ENCODE measurements at places on chromosomes 12 and 14. TPM values are rescaled to one million over a fixed set of nuclear protein-coding genes. Genes with fewer than 3 reads are reported as not detected.

GRCh38 chr12:124517260-124518050 lies 50.0 kb downstream of the NCOR2 start:
- peak; percentile 66 for DNase-seq

DNA sequence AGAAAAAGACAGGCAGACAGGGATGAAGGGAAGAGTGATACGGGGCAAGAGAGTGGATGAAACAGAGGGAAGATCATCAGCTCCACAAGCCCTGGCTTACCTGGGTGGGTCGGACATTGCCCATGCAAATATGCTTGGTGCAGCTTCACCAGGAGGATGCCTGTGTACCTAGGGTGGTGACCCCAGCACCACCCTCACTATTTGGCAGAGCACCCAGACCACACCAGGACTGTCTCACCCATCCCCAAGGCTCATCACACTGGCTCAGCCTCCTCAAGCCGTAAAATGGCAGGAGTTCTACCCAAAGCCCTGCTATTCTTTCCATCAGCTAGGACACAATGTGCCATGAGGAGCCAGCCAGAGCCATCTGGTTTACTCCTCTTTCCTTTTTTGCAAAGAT lies 3.0 kb downstream of the GALNT8 start:
- no peak for DNase-seq

DNA sequence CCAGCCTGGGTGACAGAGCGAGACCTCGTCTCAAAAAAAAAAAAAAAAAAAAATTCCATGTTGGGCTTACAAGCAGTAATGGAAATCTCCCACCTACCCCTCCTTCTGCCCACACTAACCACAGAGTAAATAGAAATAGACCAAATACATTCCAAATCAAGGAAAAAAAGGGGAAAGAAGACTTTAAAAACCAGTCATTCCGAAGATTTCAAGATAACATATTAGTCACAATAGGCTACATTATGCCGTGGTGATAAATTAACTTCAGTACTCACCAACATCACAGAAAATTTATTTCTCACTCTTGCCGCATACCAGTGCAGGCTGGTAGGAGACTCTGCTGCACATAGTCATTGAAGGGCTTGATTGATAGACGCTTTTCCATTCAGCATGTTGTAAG lies 15.5 kb upstream of the ETV6 start:
- no peak for DNase-seq

DNA sequence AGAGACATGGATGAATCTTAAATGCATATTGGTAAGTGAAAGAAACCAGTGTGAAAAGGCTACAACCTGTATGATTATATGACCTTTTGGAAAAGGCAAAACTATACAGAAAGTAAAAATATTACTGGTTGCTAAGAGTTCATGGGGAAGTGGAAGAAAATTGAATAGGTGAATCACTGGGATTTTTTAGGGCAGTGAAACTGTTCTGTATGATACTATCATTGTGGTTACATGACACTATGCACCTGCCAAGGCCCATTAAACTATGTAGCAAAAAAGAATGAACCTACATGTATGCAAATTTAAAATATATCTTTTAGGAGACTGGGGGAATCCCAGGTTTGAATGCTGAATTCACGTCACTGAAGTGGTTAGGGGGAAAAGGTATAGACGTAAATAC lies 12.6 kb upstream of the OR8S1 start:
- no peak for DNase-seq

DNA sequence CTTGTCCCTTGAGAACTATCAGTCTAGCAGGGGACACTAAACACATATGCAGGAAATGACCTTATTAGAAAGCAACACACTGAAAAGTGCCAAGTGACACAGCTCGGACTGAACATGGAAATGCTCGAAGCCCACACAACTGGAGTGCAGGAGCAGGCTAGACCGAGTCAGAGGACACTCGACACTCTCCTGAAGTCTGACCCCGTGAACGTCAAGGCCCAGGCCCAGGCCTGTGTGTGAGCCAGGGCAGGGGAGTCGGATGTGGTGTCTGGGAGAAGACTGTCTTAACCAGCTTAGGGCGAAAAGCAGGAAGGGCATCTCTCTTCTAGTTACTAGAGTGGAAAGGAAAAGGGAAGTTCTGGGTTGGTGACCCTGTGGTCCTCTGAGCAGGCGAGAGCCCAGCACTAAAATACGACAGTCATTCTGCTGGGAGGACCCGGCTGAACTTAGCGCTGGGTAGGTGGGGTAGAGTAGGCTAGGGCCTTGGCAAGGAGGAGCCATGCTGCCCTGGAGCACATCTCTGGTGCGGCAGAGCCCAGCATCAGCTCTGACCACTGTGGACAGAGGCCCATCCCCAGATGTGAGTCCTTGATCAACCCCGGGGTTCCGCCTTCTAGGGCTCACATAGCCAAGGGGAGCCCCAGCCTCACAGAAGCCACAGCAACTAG lies 93.0 kb downstream of the NTF3 start:
- DNase-seq: no peak

- DNase-seq: no peak
These were observed 50.4 kb upstream of the PLEKHG3 start for GRCh38 chr14:64653900-64654245.

The PRH2 gene
- total RNA-seq: not detected

The GLIPR1L1 gene
- total RNA-seq: not detected

- DNase-seq: peak; percentile 71
These were observed 32.9 kb downstream of the ARID2 start for GRCh38 chr12:45762185-45763110.

GRCh38 chr12:103470664-103471063 lies 25.1 kb downstream of the C12orf42 start:
- DNase-seq: no peak

The RIPK3 gene
- 0.24 TPM for total RNA-seq

- DNase-seq: peak; percentile 59
These were observed 126.1 kb downstream of the GCH1 start for GRCh38 chr14:54776361-54777001.

DNA sequence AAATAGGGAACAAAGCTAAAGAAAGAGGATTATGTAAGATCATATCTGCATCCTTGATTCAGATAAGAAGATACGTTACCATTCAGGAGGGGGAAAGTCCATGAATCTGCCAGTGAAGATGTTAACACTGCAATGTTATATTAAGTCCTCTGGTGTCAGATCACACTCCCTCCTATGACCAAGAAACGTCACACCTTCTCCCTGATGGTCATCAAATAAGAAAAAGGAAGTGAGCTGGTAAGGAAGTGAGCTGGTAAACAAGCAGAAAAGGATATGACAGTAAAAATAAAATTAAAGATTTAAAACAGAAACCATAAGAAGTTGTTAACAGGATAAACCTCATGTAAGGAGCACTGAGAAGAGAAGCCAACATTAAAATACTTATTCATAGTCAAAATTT lies 340.2 kb downstream of the SEC23A start:
- DNase-seq: no peak

DNA sequence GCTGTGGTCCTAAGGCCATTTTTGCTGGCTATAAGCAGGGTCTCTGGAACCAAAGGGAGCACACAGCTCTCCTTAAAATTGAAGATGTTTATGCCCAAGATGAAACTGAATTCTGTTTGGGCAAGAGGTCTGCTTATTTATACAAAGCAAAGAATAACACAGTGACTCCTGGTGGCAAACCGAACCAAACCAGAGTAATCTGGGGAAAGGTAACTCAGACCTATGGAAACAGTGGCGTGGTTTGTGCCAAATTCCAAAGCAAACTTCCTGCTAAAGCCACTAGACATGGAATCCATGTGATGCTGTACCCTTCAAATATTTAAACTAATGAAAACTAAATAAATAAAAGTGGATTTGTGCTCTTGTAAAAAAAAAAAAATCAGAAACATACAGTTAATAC lies 29.6 kb upstream of the BICDL1 start:
- no peak for DNase-seq

The DPF3 gene
- total RNA-seq: 40.8 TPM

- DNase-seq: peak; percentile 25
These were observed 36.3 kb upstream of the SINHCAF start for GRCh38 chr12:31362115-31362758.

The CNTN1 gene
- 4.7 TPM for total RNA-seq

DNA sequence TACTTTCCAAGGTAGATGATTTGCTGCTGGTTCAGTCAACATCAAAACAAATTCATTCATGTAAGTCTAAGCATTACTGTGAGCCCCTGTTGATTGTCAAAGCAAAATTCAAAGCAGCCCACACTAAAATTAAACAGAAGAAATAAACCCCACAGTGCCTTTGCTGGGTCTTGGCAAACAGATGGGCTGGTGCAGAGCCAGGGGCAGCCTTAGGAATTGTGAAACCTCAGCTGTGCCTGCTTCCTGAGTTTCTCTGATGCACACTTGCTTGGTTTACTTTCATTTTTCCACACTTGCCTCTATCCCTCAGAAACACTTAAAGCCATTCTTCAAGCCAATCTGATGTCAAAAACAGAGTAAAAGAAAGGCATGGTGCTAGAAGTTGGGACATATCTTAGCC lies 6.6 kb upstream of the PLEKHG7 start:
- DNase-seq: no peak

DNA sequence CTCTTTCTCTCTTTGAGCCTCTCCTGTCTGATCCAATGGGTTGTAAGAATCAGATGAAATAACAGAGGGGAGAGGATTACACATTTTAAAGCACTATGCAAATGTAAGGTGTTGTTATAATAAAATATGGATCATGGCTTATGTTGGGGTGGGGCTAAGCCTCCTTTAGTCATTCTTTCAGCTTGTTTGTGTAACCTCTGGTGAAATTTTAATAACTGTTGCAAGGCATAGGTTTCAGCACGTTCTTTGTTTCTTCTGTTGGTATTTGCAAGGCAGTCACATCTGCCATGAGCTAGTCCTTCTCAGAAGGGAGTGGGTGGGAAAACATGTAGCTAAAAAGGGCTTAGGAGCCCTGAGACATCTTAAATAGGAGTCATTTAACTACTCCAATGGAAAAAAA lies 74.8 kb upstream of the FRMD6 start:
- DNase-seq: no peak

- no peak for DNase-seq
These were observed 60.1 kb downstream of the TAOK3 start for GRCh38 chr12:118312578-118312977.

The SLC8A3 gene
- total RNA-seq: 0.09 TPM

The CKB gene
- 324 TPM for total RNA-seq

DNA sequence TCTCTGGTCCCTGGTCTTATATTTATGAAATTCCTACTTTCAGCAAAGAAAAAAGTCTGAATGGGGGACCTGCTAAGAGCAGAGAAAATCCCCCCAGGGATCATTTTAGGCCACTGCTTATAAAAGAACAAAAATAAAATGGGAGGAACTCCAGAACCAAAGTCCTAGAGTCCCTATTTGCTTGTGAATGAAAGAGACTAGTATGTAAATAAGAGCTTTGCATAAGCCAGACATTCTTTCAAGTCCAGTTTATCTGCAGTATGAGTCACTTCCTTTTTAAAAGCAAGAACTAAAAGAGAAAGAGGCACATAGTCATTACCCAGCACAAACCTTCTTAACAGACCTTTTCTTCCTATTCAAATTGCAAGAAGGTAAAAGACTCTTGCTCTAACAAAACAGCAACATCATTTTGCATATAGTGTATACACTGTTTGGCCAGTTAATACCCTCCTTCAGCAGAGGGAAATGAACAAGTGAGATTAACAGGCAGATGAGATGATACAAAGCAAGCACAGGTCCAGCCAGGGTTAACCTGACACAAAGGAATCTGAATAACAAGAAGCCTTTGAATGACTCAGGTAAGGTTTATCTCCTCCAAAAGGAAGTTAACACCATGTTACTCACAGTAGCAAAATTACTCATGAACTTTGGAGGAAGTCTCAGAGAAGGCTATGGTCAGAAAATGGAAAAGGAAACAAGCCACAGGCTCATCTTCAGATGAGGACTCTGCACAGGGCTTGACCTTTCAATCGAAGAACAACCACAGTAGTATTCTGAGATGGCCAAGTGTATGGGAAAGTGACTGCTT lies 87.3 kb downstream of the PHLDA1 start:
- DNase-seq: no peak

- peak; percentile 72 for DNase-seq
These were observed 108.5 kb downstream of the SLC38A1 start for GRCh38 chr12:46160101-46160980.

GRCh38 chr14:26286913-26287205 lies 311.0 kb downstream of the NOVA1 start:
- DNase-seq: no peak

DNA sequence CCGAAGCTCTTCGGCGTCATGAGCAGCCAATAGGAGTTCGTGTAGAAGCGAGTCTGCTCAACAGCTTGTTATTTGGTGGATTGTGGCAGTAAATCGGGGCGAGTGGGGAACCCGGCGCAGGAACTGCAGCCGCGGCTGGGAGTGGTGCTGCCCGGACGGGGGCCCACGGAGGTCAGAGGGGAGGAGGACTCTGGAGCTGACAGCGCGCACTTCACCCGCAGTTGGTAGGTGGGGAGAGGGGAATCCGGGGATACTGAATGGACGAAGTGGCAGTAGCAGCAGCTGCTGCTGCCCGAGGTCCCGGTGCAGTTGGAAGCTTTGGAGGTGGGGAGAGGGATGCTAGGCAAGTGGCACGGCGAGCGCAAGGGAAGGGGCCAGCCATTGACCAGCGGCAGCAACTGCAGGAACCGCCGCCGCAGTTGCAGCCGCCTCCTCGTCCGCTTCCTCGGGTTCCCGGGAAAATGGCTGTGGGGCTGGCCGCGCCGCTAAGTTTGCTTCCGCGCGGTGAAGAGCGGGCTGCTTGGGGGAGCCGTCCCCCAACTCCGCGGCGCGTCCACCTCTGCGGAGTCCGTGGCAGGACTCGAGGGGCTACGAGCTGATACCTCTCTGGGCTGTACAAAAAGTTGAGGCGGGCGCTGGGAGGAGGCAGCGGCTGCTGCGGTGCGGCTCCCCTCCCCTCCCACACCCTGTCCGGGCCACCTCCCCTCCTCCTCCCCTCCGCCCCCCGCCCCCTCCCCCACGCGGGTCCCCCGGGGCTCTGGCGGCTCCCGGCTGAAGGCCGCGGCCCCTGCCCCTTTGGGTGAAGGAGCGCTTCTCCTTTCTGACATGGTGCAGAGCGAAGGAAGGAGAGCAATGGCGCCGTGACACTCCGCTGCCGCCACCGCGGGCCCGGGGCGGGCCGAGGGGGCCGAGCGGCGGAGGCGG lies at the start of gene ARID4A:
ARID4A (plus strand) TSS at position 79 of the 924 bp plus-strand sequence. CDS start 1,300 bp downstream, outside the sequence.
- DNase-seq: no peak

GRCh38 chr12:10272467-10272866 lies 35.2 kb upstream of the KLRD1 start:
- no peak for DNase-seq

The SLC25A47 gene
- total RNA-seq: not detected

The RND1 gene
- 2.9 TPM for total RNA-seq

DNA sequence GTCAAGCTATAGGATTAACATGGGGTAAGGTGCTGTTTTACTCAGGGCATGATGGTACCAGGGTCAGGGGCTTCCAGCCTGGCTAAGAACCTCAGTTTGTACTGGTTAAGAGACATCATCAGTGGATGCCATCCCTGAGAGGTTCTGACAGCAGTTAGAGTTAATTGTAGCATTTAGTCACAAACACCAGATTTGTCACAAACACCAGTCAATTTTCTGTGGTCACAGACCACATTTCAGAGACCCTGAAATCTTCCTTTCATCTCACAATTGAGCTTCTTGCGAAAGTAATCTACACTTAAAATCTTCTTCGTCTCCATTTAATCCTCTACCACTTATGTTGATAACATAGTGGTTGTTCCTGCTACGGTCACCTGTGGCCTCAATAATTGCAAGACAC lies 143.0 kb upstream of the EGLN3 start:
- DNase-seq: no peak

All from cardiac muscle cell (in vitro differentiated cells and primary cell).